Stimulated activated CD4-positive, alpha-beta T cell treated with anti-CD3 and anti-CD28 coated beads, TNF-alpha, amount 100 ng/mL, for 24 hours (primary cell): ENCODE measurements at places on chromosomes 2 and 18.

DNA sequence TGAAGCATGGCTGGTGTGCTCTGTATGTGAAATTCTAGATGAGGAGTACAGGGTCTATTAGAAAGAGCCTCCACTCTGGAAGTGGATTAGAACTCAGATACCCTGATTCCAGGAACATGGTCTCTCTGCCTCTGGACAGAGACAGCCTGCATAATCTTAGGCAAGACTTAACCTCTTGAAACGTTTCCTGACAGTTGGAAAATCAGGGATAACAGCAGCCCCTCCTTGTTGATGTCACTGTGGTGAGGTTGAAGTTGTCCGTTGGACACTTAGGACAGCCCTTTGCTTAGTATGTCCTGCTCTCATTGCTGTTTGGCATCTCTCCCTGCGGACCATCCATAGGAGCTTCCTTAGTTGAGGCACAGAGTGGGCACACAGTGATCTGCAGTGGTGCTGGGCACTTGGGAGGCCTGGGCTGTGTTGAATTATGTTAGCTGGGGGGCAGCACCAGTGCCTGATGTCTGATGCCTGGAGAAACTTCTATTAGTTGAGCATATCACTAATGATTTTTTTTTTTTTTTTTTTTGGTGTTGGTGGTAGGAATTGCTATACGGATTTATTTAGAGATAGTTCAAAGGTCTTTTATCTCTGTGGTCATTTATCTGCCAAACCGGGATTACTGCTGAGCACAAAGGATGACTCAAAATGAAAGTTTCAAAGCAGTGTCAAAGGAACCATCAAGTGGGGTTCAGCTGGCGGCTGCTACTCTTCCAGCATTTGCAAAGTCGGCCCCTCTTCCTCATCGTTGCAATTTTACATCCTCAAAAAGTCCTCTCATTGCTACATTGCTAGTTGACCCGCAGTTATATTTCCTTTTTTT, 28.8 kb downstream of the SETBP1 start:
- DNase-seq: no peak

- DNase-seq: no peak
These were observed 437.4 kb downstream of the EPHA4 start for GRCh38 chr2:221134718-221135117.

GRCh38 chr2:224952936-224953657, 89.2 kb downstream of the DOCK10 start:
- DNase-seq: no peak

DNA sequence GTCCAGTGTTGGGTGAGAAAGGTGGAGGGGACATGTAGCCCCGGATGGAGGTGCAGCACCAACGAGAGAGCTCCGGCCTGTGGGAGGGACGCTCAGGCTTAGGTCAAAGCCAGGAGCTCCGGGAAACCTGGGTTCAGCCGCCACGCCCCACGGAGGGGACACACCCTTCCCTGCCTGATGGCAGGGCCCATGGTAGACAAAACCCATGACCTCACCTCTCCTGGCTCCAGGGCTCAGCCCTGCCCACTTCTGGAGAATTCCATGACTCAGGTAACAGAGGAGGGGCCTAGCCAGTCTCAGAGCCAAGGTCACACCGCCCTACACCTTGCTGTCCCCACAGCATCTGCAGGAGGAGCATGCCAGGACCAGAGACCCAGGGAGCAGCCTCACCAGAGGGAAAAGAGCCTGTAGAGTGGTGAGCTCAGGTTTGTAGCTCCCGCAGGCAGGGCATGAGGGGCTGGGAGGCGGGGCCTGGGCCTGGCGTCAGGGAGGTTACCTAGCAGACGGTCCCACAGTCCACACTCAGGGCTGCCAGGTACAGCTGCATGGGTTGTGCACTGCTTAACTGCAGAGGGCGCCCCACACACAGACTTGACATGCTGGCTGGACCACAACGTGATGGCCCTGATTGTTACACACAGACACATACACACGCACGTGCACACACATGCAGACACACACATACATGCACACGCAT, 70.8 kb upstream of the SMAD7 start:
- peak; percentile 20 for DNase-seq

DNA sequence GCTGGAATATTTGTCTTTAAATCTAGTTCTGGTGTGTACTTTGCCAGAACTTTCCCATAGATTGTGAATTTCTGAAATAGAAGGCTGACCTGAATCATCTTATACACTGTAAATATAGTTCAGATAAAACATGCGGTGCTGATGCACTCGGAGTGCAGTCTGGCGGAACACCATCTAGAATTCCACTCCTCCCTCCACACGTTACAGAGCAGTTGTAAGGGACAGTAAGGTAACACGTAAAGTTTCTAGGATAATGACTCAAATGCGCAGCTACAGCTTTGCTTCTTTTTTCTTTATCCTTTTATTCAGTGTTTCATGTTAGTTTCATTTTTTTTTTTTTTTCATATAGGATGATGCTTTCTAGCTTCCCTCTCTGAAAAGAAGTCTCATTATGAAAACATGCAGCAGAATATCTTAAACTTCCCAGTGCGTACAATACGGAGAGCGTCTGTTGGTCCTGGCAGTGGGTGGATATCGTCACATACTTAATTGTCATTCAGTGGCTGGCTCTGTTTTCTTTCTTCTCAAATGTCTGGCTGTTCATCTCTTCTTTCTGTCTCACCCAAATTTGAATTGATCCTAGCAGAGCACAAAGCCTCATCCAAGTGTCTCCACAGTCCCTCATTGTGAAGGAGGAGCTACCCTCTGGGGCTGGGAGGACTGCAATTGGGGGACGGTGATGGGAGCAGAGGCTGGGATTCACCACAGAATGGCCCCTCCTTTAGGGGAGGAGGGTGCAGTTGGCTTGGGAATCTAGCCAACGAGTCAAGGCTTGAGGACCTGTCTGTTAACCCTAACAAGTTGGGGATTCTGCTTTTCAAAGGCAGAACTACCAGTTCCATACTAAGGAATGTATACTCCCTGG, 138.8 kb downstream of the MYT1L start:
- no peak for DNase-seq
